NCI-H446 (cell line): ENCODE measurements at places on chromosomes 5 and 9.

DNA sequence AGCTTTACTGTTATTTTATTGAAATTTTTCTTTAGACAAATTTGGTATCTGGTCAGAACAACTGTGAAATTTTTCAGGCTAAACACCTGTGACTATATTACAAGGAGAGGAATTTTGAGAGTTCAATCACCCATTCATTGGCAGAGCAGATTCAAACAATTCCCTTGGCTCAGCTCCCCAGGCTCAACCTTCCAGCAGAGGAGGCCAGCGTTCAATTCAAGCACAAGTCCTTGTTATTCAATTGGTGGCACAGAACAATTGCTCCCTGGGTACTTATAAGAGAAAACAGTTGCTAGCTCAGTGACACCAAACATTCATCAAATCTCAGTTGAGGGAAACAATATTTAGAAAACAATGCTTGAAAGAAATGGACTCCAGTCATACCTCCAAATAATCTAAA is 83.3 kb downstream of the SUSD1 start:
- DNase-seq = peak; percentile 1

- DNase-seq = no peak
Observed at GRCh38 chr5:168372356-168372946, 81.0 kb downstream of the WWC1 start.

GRCh38 chr5:10627160-10627701 is 63.4 kb downstream of the ANKRD33B start:
- no peak for DNase-seq

DNA sequence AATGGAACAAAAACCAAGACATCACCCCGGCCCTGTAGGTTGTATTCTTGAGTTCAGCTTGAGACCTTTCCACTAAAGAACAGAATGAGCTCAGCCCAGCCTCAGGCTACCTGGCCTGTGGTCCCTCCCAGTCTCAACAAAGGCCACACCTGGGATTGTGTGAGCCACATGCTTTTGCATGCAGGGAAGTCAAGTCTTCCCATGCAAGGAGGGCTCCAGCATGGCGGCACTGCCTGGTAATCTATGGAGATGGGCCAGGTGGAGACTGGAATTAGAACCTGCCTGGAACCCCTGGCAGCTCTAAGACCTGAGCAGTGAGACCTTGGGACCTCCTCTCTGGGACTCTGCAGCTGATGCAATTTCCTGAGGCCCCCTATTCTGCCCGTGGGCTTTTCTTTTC is 49.4 kb upstream of the OTULINL start:
- no peak for DNase-seq

GRCh38 chr5:116486588-116486987 is 88.0 kb downstream of the SEMA6A start:
- no peak for DNase-seq
